ENCODE measurements at places on chromosomes 6 and 20.
A peak's percentile ranks its signal among the peaks of the same experiment; 100 is the strongest.

GRCh38 chr20:36549942-36550789 lies 8.8 kb downstream of the MYL9 start:
- DNase-seq, result no peak

DNA sequence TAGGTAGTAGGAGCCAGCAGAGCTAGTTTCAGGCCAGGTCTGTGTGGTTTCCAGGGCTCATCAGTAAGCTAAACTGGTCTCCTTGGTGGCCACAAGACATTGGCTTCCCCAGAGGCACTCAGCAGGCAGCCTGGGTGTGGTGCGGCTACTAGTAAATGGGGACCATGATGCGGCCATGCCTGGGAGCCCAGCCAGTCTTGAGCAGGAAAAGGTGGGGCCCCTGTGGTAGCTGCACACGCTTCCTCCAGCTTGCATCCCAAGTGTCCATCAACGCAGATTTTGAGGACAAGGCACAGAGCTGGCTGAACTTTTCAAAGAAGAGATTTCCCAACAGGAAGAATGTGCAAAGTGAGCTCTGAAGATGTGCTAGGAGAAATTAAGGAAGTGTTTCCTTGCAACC lies 107.4 kb upstream of the NAA20 start:
- DNase-seq, result no peak

DNA sequence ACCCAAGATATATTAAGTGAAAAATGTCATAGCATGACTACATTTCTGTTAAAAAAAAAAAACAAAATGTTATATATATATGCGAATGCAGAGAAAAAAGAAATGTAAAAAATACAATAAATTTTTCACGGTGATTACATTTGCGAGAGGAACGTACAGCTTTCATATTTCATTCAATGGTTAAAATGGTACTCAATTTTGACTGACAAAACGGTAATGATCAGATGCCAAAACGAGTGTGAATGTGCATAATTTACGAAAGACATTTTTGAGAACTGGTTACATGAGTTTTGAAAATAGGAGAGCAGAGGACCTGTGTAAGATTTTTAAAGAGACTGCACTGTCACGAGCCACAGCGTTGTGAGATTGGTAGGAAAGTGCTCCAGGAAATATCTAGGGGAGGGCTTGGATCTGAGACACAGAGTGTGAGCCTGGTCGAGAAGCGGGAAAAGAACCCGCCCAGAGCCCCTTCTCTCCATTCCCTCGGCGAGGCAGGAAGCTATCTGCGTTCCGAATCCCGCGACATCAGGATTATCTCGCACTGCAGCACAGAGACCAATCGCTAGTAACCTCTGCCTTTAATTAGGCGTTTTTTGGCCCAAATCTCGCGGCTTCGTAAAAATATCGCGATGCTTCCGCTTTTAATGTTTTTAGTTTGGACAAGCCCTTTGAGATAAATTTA lies 28.5 kb downstream of the TRIM27 start:
- DNase-seq, result peak; percentile 65

GRCh38 chr6:47073125-47074110 lies 31.3 kb upstream of the ADGRF1 start:
- DNase-seq, result no peak
